ENCODE measurements at places on chromosomes 7 and 10. TPM values are rescaled to one million over a fixed set of nuclear protein-coding genes. Genes with fewer than 3 reads are reported as not detected.
A peak's percentile ranks its signal among the peaks of the same experiment; 100 is the strongest.

FKBP9 gene
- 289 TPM for total RNA-seq

DNA sequence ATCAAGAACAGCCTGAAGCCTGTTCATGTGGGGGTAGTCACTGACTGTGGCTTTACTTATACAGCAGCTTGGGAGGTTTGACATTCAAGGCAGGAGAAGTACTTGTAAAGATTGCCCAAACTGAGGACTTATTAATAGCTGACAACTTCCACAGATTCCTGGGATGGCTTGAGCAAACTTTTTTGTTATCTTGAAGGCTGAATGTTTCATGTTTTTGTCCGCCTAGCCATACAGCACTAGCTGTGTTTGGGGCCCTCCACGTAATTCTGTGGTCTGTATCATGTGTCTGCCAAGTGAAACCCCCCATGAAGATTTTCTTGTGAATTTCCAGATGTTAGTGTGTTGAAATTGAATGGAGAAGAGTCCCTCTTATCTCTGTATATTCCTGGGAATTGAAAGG is 38.6 kb downstream of the FAS start:
- no peak for DNase-seq

DNA sequence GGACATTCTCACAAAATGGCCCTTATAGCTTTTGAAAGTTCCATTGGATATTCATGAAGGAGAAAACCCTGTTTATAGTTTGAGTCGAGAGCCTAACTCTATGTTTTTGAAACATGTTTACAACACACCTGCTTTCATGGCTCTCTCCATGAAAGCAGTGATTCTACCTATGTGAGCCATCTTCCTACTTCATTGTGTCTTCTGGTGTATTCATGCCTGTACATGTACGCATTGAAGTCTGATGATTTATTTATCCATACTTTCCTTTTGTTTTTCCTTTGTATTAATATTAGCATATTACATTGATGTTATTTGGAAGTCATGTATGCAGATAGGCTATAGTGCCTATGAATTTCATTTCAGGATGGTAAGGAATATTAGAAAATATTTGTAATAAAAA is 58.0 kb downstream of the LAMB4 start:
- no peak for DNase-seq

DNA sequence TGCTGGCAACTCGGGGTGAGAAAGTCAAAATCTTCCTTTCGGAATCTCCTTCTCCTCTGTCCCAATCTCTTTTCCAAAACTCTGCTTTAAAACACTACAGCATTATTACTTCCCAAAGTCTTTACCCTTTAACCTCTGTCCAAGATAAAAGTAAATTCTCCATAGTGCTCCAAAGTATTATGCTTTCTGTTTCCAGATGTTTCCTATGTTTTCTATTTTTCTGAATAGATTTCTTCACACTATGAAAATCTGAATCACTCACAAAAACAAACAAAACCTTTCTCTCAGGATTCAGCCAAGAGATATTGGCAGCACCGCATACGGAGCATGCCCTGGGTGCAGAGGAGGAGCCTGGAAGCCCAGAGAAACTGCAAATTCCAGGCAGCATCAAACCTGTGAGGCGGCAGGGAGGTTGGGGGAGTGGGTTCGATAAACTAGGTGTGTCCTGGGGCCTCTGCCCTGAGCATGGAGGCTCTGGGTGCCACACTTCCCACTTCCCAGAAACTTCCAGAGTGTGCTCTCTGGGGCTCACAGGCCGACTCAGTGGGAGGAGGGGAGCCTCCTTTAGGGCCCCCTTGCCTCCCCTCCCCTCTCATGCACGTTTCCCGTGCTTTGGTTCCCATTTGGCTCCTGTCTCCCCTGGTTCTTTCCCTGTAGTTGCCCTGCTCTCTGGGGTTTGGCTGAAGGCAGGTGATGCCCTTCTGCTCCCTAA is 35.6 kb downstream of the VIPR2 start:
- no peak for DNase-seq

DNA sequence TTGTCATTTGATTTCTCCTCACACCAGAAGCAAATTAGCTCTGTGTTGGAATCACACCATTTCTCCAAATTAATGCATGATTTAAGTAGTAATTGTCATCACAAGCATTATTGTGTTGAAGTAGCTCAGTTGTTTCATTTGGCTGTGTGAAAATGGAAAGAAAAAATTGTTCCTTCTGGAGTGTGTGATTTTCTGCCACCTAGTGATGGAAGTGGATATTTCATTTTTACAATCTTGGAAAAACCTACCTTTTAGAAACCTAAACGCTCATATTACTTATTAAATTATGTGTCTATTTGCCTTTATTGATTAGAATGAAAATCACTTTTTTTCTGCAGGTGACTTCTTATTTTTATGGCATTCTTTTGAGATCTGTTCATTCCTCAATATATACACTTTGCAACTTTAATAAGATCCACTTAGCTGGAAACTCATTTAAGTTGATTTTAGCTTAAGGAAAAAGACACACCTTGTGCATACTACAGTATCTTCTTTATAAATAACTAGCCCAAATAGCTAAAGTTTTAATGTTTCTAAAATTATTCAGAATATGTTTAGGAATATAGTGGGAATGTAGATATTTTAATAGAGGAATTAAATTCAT is 50.0 kb downstream of the SRI start:
- DNase-seq, result peak; percentile 15

DNA sequence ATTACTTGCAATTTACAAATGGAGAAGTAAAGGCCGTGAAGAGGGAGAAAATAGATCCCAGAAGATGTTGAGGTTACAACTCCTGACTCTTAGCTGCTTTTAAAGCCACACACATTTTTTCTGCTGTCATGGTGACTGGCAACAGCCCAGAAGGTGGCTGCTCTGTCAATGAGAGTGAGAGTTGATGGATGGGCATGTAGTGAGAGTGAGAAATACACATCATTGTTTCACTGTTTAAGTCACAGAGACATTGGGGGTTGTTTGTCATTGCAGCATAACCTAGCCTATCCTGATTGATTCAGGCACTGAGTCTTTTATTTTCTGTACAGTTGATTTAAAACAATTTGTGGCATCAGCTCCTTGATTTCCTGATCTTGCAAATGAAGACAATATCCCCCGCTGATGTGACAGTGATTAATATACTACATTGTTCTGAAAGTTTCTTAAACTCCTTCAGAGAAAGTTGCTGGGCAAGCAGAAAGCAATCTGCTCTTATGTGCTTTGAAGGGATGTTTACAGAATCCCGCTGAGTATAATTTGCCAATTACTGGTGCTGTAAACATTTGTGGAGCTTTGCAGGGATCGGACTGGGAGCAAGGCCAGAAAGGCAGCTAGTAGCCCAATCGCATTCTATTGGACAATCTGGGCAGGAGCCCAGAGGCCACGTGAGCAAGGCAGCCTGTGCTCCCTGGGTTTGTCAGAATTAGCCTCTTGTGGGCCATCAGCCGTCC is 229.6 kb downstream of the PRPF18 start:
- peak; percentile 67 for DNase-seq

All from LHCN-M2 (cell line).